ENCODE measurements at places on chromosomes 7 and 10. TPM values are rescaled to one million over a fixed set of nuclear protein-coding genes. Genes with fewer than 3 reads are reported as not detected.

Gene MKLN1
- total RNA-seq = 34.8 TPM

Gene IDI2
- total RNA-seq = not detected

Gene LBX1
- total RNA-seq = not detected

Gene ADAM22
- total RNA-seq = 0.86 TPM

Gene HOXA5
- total RNA-seq = under 0.01 TPM

Gene AGAP9
- total RNA-seq = 10.0 TPM

Gene WNT8B
- total RNA-seq = not detected

Gene FAM131B
- total RNA-seq = 1.1 TPM

Gene TACC2
- total RNA-seq = 6.8 TPM

Gene TUBB8
- total RNA-seq = not detected

Gene TAF6
- 43.8 TPM for total RNA-seq

Gene ENTPD1
- not detected for total RNA-seq

Gene BLNK
- total RNA-seq = not detected

Gene SUN3
- total RNA-seq = not detected

Gene HTR5A
- not detected for total RNA-seq

Gene LAMTOR4
- 67.4 TPM for total RNA-seq

Gene PNLIP
- total RNA-seq = not detected

Gene CAV2
- 37.9 TPM for total RNA-seq

Gene SKIDA1
- total RNA-seq = under 0.01 TPM

Gene SVIL
- 12.9 TPM for total RNA-seq

Gene TES
- 139 TPM for total RNA-seq

Gene NEUROD6
- not detected for total RNA-seq

Gene PRLHR
- total RNA-seq = not detected

Gene SLIT1
- total RNA-seq = 0.14 TPM

Gene CHST3
- total RNA-seq = 26.8 TPM

Gene CFAP70
- total RNA-seq = 0.44 TPM

Gene ABCC2
- 1.0 TPM for total RNA-seq

Gene CALN1
- not detected for total RNA-seq

Gene CHST15
- total RNA-seq = 6.3 TPM

Gene ABHD11
- 11.4 TPM for total RNA-seq

Gene NEUROG3
- total RNA-seq = not detected

Gene DGKB
- not detected for total RNA-seq

Gene NOS3
- total RNA-seq = 4.6 TPM

Gene FGL2
- 0.14 TPM for total RNA-seq

Gene ZNF488
- total RNA-seq = not detected

Gene STAMBPL1
- 73.2 TPM for total RNA-seq

Gene TLX1
- total RNA-seq = not detected

Gene FRMPD2
- not detected for total RNA-seq

Gene STEAP4
- total RNA-seq = under 0.01 TPM
